ENCODE measurements at places on chromosomes 2 and 18.

DNA sequence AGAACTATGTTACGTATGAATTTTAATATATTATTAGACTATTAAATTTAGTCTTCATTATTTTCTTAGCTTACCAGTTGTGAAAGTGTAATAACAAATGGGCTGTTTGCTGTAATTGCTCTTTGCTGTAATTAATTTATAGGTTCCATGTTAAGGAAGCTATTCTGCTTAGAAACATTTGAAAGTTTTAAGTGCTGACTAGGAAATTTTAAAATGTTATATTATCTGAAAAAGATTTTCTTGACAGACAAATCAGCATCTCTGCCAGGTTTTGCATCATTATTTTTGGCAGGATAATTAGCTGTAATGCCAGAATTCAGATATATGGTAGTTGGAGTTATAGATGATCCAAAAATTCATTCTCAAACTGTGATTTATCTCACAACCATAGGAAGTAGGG lies 42.2 kb downstream of the OTX1 start:
- no peak for DNase-seq

DNA sequence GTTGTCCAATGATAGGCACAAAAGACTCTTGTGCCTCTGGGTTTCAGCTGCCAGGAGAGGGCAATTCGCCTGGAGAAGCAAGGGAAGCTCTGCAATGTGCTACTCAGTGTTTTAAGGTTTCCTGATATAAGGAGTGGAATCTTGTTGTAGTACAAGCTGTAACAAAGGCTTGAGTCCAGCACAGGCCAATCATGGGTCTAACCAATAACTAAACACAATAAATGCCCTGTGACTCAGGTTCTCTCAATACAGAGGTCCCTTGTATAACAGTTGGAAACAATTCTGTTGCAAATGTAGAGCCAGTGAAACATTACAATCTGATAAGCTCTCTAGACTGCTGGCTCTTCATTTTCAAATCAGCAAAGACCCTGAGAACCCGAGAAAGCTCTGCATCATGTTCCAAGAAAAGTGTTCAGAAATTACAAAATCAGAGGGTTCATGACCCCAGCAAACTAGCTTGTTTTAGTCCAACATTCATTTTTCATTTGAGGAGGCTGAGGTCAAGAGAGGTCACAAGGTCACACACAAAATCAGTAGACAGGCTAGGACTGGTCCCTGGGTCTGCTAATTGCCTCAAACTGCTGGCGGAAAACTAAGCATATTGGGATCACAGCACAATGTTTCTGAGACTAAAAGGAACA lies 59.0 kb upstream of the DNMT3A start:
- DNase-seq = no peak

DNA sequence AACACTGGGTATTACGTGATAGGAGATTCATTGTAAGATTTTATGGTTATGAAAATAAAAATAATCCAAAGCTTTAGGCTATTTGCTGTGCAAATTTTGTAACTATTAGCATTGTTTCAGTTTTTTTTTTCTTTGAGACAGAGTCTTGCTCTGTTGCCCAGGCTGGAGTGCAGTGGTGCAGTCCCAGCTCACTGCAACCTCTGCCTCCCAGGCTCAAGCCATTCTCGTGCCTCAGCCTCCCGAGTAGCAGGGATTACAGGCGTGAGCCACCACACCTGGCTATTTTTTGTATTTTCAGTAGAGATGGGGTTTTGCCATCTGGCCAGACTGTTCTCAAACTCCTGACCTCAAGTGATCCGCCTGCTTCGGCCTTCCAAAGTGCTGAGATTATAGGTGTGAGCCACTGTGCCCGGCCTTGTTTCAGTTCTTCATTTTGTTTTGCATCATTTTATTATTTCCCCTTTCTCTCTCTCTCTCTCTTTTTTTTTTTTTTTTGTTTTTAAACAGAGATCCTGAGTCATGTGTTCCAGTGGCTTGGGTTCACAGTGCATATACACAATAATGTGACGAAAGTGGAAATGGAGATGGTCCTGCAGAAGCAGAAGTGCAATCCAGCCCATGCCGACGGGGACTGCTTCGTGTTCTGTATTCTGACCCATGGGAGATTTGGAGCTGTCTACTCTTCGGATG lies 25.8 kb downstream of the CASP10 start:
- DNase-seq = no peak

GRCh38 chr18:28174181-28174905 lies 2.6 kb downstream of the CDH2 start:
- DNase-seq = no peak

GRCh38 chr2:216727346-216728122 lies 32.2 kb upstream of the IGFBP5 start:
- no peak for DNase-seq

DNA sequence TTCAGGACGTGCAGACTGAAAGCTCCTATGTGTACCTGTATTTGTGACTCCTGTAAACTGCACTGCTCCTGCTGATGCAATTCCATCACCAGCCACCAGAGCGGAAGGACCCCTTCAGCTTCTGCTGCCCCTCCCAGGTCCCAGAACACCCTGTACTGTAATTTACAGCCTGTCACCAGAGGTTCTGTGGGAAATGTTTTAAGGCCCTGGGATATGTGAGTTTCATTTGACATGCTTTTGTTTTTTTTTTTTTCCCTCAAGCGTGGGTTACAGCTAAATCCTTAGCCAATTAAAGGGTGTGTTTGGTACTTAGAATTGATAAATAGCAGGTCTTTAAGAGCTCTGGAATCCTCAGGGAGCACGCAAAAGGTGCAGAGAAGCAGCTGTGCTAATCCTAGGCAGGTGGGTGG lies 79.4 kb downstream of the KCTD1 start:
- DNase-seq = no peak
